Stimulated activated CD8-positive, alpha-beta memory T cell treated with anti-CD3 and anti-CD28 coated beads, Interleukin-7, amount 100 ng/mL, for 4 hours (primary cell): ENCODE measurements at places on chromosomes 16 and 17.

DNA sequence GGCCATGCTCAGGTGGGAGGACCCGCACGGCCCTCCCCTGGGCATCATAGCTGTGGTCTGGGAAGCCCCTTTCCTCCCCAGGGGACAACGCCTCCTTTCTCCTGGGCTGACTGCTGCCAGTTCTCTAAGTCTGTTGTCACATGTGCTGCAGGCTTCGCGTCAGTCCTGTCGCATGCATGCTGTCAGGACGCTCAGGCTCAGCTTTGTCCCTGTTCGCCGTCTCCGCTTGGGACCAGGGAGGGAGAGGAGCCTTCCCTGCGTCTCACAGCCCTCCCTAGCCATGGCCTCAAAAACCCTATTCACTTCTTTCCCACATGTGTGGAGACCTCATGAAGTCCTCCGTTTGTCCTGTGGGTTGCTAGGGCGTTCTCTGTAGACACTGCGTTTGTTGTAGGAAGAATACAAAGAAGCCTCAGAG lies 21.4 kb downstream of the LDHD start:
- no peak for DNase-seq

DNA sequence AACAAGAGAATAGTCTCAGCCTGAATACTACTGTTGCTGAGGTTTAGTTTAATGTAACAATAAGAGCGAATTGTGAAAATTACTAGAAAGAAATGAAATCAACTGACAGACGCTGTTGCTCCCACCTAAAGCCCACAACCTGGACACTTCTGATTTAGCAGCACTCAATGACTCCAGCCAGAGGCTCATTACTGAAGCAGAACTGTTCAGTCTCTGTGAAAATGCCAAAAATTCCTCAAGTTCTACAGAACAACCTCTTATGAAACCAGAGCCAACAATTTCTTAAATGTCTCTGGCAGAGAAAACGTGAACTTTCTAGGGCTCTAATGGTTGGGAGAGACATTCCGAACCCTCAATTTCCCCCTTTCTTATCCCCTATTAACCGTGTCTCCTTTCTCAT lies 9.9 kb downstream of the PSME3IP1 start:
- DNase-seq, result no peak

- no peak for DNase-seq
Measured at GRCh38 chr16:77386831-77387814, 47.7 kb downstream of the ADAMTS18 start.

DNA sequence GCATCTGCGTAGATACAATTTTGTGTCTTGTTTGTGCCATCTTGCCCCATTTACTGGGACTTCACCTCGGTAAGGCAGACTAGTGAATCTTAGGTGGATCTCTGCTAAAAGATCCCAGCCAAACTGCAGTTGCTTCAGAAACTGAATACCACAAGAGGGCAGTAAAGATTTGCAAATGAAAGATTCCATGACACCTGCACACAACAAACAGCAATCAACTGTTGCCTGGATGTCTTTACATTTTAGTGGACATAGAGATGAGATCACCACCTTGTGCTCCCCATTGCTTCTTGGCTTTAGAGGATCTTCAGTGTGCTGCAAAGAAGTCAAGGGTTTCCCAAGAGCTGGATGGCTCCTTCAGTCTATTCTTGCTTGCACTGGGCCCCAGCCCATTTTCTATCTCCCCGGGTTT lies 119.2 kb upstream of the CACNG5 start:
- DNase-seq, result no peak
